ENCODE measurements at places on chromosomes 16 and 17. TPM values are rescaled to one million over a fixed set of nuclear protein-coding genes. Genes with fewer than 3 reads are reported as not detected.

Gene CCDC57
- total RNA-seq = 99.0 TPM

Gene FBXO39
- not detected for total RNA-seq

Gene BEAN1
- total RNA-seq = not detected

Gene ARHGAP44
- 9.5 TPM for total RNA-seq

Gene ATF7IP2
- 45.5 TPM for total RNA-seq

Gene NDUFAB1
- total RNA-seq = 77.7 TPM

Gene SLFN12
- total RNA-seq = 182 TPM

Gene C16orf92
- not detected for total RNA-seq

Gene AOC3
- total RNA-seq = 20.9 TPM

Gene KCNJ16
- 38.6 TPM for total RNA-seq

Gene CSH1
- not detected for total RNA-seq

Gene CACNG3
- total RNA-seq = not detected

Gene TNRC6A
- total RNA-seq = 57.8 TPM
